Breast epithelium (tissue), 4 donors: ENCODE measurements at places on chromosomes 3 and 15. TPM values are rescaled to one million over a fixed set of nuclear protein-coding genes. Genes with fewer than 3 reads are reported as not detected.

DNA sequence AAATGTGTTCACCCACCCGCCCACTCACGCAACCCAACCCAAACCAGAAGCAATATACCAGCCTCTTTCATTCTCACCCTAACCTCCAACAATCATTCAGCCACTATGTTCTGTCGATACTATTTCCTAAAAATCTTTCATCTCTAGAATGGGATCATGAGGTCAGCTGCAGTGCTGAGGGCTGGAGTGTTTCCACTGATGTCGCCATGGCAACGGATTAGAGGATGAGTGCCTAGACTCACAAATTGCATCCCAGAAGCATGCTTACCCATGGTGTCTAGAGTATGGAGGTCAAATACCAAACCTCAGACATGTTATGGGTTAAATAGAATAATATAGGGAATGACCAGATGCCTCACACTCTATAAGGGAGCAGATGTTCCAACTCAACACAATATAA lies 138.5 kb downstream of the GABRB3 start:
- no peak overlapping the region for H3K27ac ChIP-seq
- no peaks in the 10 kb centered on the region for H3K27me3 ChIP-seq

DNA sequence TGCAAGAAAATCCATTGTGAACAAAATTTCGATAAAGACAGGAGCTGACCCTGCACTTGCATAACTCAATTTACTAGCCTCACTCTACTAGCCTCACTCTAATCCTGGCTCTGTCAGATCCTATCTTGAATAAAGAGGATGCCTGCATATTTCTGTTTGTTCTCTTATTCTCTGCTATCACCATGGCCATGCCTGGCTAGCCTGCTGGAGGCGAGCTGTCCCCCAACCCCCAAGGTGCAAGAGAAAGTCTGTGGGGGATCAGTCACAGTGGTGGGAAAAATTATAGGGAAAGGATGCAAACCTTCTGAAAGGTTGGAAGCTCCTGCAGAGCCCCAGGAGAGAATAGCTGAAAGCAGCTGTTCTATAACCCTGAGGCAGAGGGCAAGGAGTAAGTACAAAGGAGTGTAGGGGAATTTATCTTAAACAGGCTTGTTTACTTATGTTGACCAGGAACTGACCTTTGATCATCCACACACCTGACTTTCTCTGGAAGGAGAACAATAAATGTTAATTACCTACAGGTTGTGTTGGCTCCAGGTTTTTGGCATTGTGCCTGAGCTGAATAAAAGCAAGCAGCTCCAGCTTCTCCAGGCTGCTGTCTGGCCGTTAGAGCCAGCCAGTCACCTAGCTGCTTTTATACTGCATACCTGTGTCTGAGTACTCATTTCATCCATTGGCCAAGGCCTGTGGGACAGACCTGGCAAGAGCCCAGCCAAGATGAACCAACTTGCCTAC lies 137.7 kb upstream of the RASGRP1 start:
- peak; percentile 56 for DNase-seq
- no peaks in the 10 kb centered on the region for H3K4me1 ChIP-seq
- no peak overlapping the region for H3K4me3 ChIP-seq
- H3K27me3 ChIP-seq, result no peaks in the 10 kb centered on the region
- no peak overlapping the region for H3K27ac ChIP-seq

ASB14 gene
- total RNA-seq, result not detected

GRCh38 chr3:151169262-151169947 lies 33.6 kb downstream of the GPR171 start:
- H3K27me3 ChIP-seq, result no peaks in the 10 kb centered on the region
- DNase-seq, result no peak
- H3K27ac ChIP-seq, result no peak overlapping the region
- H3K4me1 ChIP-seq, result no peaks in the 10 kb centered on the region
- no peaks in the 10 kb centered on the region for H3K36me3 ChIP-seq

DNA sequence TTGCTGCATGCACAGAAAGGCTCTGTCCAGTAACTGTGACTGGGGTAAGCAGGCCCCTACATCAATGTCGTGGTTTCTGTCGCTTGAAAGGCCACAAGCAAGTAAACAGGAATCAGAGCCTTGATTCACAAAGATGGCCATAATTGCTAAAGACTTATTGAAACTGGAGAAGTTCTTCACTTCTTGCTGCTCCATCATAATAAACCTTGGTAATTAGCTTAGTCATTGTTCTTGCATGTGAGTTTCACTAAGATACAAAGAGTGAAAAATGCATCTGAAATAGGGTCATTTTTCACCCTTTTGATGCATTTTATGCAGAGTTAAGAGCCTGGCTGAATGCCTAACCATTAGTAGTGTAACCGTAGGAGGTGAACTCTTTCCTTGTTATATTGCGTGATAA lies 3.2 kb downstream of the SEMA6D start:
- DNase-seq, result no peak
- peak overlapping the region; percentile 73 for H3K4me3 ChIP-seq
- H3K27me3 ChIP-seq, result no peaks in the 10 kb centered on the region
- H3K27ac ChIP-seq, result no peak overlapping the region

GRCh38 chr3:74789111-74789510 lies 174.7 kb upstream of the CNTN3 start:
- H3K27ac ChIP-seq, result no peak overlapping the region
- no peak for DNase-seq
- H3K4me1 ChIP-seq, result no peaks in the 10 kb centered on the region
- no peaks in the 10 kb centered on the region for H3K27me3 ChIP-seq

GRCh38 chr3:45987368-45988291 lies 8.0 kb downstream of the FYCO1 start:
- no peaks in the 10 kb centered on the region for H3K27me3 ChIP-seq
- peaks cover 55% of the 10 kb centered on the region for H3K4me1 ChIP-seq
- no peaks in the 10 kb centered on the region for H3K36me3 ChIP-seq
- H3K27ac ChIP-seq, result peak overlapping the region; percentile 81
- H3K4me3 ChIP-seq, result no peak overlapping the region

LRRC2 gene
- total RNA-seq, result 2.0 TPM
